ENCODE measurements at places on chromosomes 1 and 21.
A peak's percentile ranks its signal among the peaks of the same experiment; 100 is the strongest.

DNA sequence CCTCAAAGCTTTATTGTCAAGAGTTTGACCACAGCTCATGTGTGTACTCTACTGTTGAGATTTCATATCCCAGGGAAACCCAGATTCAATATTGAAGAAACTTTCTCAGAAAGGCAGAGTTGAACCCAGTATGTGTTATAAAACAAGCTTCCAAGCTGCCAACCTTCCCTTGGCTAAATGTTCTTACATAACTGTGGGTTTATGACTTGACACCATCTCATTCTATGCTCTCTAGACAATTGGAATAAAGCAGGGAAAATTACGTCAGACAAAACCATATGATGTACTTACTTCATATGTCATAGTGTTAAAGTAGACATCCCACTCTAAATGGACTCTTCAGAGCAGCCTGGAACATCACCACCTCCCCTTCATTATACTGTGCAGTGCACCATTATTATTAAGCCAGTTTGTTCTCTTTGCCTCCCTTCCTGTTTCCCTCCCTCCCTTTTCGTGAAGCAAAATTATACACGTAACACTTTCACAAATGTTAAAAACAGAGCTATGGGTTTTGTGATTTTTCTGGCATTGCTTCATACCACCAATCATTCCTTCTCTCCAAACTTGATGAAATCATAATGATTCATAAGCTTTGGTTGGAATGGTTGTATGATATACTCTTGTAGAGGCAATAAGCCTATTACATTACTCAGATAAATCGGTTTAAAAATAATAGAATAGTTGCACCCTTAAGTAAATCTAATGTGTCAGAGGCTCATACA is 507.2 kb downstream of the LTN1 start:
- peak; percentile 84 for DNase-seq

- peak; percentile 73 for DNase-seq
These were observed 629 bp downstream of the TAF5L start for GRCh38 chr1:229625071-229625914.

DNA sequence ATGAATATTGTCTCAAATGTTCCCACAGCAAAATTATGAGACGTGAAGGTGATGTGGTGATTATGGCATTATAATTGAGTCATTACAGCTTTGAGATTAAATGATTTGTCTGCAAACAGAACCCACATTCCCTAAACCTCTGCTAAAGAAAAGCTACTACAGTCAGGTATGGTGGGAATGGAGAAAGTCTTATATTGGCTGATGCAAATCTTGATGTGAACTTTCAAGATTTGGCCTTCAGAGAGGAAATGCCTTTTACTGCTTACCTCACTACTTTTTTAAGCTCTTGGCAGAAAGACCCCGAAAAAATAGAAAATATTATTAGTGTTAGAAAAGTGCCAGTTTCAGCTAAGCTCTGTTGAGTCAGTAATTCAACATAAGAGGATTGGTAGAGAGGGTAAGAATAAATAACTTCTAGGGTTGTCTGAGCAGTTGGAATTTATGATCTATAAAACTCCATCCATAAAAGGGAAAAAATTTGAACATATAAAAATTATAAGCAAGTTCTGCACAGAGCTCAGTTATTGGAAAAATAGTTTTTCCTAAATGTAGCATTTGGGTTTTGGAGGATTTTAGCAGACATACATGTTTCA is 47.8 kb upstream of the RGS5 start:
- no peak for DNase-seq

- DNase-seq: no peak
These were observed 149.3 kb downstream of the HUNK start for GRCh38 chr21:32022146-32022545.

DNA sequence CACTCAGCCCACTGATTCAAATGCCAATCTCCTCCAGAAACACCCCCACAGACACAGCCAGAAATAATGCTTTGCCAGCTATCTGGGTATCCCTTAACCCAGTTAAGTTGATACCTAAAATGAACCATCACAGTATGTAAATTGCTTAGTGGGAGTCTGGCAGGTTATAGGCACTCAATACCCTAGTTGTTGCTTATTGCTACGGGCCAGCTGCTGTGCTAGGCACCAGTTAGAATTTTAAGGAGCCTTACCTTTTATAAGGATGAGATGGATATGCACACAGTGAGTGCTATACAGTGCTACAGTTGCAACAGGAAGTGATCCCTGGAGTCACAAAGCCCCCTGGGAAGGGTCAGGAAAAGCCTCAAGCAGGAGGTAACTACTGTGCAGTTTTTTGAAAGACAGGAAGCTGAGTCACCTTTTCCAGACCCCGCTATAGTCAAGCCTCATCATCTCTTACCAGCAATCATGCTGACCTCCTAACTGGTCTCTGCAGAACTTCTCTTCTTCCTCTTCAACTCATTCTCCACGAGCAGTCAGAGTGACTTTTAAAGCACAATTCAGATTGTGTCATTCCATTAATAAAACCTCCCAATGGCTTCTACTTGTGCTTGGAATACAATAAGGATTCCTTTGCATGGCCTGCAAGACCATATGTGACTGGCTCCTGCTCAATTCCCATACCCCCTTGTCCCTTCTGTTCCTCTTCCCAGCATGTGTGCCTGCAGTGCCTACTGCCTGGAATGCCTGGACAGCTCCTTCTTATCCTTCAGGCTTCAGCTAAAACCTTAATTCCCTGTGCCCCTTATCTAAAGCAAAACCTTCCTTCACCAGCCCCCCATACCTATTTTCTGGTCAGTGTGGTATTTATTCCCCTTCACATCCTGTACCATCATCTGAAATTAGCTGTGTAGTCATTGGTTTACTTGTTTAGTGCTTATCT is 10.4 kb upstream of the TLR5 start:
- DNase-seq: peak; percentile 40

GRCh38 chr1:29793101-29793546 is 556.8 kb downstream of the PTPRU start:
- DNase-seq: peak; percentile 74

- DNase-seq: peak; percentile 49
These were observed 22.1 kb upstream of the DISP1 start for GRCh38 chr1:222792744-222793143.

GRCh38 chr1:209768354-209768774 is 12.5 kb downstream of the TRAF3IP3 start:
- DNase-seq: no peak

DNA sequence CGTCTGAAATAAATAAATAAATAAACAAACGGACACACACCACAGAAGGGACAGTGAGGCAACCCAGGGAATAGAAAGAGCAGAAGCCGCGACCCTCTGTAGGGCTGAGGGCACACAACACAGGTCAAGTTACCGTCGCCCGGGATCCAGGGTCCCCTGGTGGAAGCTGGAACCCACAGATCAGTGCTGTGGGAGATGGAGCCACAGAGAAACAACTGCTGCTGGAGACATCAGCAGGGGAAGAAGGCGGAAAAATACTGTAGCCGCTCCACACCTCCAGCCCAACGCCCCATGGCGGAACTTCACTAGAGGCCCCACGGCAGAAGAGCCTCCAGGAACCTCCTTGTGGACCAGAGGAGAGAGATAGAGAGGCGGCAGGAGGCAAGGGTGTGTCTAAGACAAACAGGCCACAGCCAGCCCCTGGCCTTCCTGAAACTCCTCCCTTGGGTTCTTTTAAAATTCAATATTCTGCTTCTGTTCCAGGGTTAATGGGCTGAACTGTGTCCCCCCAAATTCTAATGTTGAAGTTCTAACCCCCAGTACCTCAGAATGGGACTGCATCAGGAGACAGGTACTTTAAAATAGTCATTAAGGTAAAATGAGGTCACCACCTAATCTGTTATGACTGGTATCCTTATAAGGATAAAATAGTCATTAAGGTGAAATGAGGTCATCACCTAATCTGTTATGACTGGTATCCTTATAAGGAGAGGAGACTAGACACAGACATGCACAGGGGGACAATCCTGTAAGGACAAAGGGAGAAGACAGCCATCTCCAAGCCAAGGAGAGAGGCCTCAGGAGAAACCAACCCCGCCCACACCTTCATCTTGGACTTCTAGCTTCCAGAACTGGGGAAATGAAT is 7.7 kb upstream of the HLCS start:
- no peak for DNase-seq

DNA sequence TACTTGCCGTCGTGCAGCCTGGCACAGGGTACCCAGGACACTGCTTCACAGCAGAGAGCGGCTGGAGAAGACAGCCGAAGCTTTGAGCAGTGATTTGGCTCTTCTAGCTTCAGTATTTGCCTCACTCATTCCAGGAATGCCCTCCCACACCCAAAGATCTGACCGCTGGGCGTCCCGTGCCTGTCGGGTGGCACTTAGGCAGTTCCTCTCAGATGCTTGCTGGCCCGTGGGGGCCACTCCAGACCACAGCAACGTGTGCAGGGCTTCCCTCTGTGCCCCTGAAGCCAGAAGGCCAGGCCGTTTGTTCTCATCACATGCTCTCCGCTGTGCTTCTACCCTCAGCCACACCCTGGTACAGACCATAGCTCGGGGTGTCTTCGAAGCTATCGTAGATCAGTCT is 17.0 kb downstream of the RRP1B start:
- no peak for DNase-seq

DNA sequence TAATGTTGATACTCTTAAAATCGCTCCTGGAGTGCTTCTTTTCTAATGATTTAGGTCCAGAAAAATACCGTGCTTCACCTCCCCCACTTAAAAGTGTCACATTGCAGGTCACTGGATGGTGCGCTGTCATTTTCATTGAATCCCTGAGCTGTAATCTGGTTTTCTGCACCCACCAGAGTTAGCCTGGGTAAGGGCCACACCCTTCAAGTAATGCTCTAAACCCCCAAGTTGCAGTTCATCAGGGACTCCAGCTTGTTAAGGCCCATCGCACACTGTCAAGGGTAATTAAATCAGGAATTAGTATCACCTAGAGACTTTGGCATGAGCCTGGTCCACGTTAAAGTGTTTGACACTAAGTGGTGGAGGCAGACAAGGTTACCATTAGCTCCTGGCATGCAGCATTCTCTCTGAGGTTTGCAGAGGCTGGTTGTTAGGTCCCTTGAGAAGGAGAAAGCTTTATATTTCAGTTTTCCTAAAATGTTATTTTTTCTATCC is 34.0 kb downstream of the ASTN1 start:
- no peak for DNase-seq

- DNase-seq: peak; percentile 91
These were observed 26.4 kb upstream of the IGSF3 start for GRCh38 chr1:116693759-116694480.

DNA sequence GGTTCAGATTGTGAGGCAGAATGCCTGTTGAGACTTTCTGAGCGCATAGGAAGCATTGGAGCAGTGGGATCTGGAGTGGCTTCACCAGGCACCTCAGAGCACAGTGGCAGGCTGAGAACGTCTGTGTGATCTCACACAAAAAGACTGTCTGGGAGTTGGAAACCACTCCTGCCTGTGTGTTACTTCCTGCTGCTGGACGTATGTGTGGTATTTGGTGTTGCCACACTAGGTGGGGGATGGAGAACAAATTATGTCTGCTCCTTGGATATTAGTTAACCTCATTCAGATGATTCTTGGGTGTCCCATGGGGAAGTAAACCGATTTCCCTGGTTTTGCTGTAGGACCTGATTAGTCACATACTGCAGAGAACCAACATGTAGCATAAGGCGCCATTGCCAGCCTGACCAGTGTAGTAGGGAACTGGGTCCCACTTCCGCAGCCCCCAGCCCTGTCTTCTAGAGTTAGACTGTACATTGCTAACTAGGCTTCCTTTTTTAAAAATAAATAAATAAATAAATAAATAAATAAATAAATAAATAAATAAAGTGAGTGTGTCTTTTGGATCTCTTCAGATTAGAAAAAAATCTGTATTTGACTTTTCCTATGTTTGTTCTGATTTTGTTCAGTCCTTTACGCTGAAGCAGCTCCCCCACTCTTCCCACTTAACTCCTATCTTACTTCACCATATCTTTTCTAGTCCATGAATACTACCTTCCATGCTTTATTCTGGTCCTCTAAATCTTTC is 26.9 kb downstream of the UCK2 start:
- peak; percentile 93 for DNase-seq

GRCh38 chr21:25243808-25244207 is 363.5 kb downstream of the MRPL39 start:
- DNase-seq: no peak

DNA sequence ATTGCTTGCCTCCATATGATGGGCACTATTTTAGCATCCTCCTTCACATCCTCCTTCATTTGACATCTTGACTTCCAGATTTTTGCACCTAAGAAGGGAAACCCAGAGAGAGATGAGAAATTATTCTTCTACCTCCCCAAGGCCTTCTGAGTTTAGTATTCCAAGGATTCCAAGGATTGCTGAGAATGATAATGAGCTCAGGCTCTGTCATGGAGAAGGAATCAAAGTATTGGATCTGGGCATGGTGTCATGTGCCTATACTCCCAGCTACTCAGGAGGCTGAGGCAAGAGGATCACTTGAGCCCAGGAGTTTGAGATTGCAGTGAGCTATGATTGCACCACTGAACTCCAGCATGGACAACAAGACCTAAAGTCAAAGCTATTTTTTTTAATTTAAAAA is 26.6 kb upstream of the ZNF281 start:
- DNase-seq: no peak

DNA sequence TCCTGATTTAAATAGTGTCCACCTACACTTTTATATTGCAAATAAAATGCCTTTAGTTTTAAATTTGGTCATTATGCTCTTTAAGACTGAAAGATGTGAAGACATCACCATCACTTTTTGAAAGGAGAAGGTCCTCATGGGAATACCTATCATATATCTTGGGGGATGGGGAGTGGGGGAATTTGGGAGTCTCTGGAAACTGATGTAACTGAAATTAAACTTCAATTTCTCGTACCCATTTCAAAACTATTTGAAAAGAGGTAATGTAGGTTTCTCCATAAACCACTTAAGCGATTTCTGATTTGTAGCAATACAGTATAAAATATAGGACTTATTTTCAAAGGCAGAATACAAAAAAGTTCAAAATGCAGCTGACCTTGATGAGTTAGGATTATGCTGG is 924 bp downstream of the EXTL2 start:
- peak; percentile 9 for DNase-seq

- no peak for DNase-seq
These were observed 61.3 kb upstream of the CACYBP start for GRCh38 chr1:174938281-174939007.

DNA sequence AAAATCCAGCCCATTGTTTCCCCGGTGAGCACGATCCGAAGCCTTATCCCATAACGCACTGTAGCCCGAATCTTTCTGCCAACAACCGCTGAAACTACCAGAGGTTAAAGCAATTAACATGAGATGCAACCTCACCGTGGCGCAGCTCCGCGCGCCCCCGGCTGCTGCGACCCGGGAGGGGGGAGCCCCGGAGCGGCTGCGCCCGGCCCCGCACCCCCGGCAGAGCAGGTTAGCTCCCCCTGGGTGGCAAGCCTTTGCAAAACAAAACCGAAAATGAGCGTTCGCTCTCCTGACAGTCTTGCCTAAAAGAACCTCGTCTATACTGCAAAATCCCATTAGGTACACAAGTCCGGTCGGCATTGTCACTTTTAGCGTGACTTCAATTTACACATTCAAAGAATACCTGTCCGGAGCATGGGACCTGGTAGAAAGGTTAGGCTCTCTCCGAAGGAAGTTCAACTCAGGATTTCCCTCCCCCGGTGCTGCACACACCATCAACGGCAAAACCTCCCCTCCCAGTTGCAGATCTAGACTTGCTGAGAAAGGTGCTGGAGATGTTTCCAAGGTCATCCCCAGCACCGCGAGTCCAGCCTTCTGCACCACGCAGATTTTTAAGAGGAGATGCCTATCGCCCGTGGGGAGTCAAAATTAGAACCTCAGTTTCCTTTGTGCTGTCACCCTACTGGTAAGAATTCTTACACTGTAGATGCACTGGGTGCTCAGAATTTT is 107.5 kb downstream of the ZNF281 start:
- DNase-seq: peak; percentile 70

- DNase-seq: peak; percentile 37
These were observed 144.5 kb downstream of the OMA1 start for GRCh38 chr1:58401991-58402390.

Measured in GM23248 (cell line).